ENCODE measurements at places on chromosomes 1 and 21.

DNA sequence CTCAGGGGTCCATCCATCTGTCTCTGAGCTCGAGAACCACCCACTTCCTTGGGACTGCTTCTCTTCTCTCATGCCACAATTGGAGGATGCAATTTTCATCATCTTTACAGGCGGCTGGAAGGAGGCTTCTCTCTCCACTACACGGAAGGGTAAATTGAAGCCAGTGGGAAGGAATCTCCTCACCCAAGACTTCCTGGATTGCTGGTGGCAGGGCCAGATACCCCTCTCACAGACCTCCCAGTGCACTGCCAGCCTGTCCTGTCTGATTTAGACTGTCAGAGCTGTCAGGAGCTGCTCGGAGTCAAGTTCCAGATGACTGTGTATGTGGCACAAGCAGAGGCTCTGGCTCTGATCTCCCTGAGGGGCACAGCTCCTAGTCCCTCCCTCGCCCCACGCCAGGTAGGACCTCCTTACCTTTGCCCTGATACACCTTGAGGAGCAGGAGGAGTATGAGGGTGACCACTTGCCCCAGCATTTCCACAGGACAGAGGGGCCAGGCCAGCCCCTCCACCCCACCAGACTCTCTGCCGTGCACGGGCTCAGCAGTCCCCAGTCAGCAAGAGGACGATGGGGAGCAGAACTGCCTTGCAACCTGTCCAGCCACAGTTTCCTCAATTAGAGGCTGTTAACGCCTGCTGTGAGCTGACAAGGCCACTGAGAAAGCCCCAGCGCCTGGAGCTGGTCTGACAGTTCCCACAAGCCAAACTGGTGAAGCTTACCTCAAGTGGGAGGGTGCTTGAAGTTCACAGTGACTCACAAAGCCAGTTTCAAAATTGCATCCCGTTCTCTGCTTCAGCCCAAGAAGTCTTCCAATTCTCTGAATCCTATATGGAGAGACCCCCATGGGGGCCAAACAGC lies at the start of gene CD244:
TSS of gene CD244 (minus strand) at position 685 of the 858 bp plus-strand sequence. CDS start at position 475, 210 bp downstream.
- peak; percentile 45 for DNase-seq

- DNase-seq, result no peak
Observed at GRCh38 chr1:11720033-11720376, 15.9 kb upstream of the AGTRAP start.

DNA sequence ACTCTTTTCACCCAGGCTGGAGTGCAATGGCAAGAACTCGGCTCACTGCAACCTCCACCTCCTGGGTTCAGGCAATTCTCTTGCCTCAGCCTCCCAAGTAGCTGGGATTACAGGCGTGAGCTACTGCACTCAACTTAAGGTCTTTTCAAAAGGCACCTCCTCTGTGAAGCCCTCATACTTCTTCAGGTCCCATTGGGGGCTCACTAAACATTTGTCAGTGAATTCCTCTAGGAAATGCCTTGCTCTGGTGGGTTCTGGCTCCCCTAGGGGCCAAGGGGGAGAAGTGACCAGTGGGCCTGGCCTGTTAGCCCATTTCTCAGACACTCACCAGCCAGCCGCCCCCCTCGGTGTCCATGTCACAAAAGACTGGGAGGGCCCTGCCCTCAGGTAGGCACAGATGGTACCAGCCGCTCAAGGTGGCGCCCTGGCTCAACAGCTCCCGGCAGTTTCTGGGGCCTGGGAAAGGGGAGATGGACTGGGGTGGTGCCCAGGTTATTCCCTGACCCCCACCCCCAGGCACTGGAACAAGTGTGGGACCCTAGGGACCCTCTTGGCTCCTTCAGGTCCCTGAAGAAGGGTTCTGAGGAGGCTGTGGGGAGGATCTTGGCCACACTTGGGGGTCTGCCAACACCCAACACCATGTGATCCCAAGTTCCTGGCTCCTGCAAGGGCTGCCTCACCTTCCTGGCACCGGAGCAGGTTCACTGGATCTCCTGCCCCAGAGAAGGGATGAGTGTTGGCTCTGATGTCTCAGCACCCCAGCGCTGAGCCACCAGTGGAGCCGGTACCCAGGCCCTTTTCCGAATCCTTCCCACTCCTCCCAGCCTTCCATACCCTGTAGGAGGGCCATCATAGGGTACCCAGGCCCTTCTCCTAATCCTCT lies 1.6 kb downstream of the FCN3 start:
- no peak for DNase-seq

DNA sequence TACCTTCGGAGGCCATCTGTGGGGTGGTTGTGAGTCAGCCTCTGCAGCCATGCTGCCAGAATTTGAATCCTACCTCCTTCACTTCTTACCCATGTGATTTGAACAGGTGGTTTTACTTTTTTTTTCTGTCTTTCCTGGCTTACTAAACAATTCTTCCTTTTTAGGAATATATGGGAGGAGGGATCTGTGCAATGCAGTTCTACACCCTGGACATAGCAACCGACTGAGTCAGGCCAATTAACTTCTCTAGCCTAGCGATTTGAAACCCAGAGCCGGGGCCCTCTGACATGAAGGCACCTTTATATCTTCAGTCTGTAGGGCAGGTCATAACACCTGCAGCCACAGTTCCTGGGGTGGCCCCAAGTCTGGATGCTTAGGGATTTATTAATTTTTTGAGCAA lies 83.6 kb downstream of the ST6GALNAC3 start:
- no peak for DNase-seq

GRCh38 chr1:235818632-235819136 lies 48.0 kb downstream of the LYST start:
- no peak for DNase-seq

GRCh38 chr1:169692756-169693460 lies 18.5 kb downstream of the SELL start:
- DNase-seq, result peak; percentile 69

GRCh38 chr1:115949156-115949555 lies 27.2 kb upstream of the SLC22A15 start:
- no peak for DNase-seq

DNA sequence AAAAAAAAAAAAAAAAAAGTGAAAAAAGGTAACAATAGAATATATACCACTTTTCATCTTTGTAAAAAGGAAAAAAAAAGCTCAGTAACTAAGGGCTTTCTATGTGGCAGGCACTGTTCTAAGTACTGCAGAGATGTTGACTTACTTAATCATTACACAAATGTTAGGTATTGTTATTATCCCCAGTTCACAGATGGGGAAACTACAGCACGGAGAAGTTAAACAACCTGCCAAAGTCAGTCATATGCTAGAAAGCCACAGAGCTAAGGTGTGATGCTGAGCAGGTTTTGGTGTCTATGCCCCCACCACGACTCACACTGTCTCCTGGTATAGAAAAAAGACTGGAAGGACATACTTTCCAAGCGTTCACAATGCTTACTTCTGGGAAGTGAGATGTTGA lies 6.6 kb upstream of the PNRC2 start:
- DNase-seq, result no peak

- DNase-seq, result no peak
Observed at GRCh38 chr1:200969726-200970561, 53.6 kb downstream of the KIF21B start.

- no peak for DNase-seq
Observed at GRCh38 chr1:23126200-23126599, 42.5 kb downstream of the LUZP1 start.

GRCh38 chr1:90544356-90544755 lies 172.7 kb downstream of the BARHL2 start:
- DNase-seq, result no peak

DNA sequence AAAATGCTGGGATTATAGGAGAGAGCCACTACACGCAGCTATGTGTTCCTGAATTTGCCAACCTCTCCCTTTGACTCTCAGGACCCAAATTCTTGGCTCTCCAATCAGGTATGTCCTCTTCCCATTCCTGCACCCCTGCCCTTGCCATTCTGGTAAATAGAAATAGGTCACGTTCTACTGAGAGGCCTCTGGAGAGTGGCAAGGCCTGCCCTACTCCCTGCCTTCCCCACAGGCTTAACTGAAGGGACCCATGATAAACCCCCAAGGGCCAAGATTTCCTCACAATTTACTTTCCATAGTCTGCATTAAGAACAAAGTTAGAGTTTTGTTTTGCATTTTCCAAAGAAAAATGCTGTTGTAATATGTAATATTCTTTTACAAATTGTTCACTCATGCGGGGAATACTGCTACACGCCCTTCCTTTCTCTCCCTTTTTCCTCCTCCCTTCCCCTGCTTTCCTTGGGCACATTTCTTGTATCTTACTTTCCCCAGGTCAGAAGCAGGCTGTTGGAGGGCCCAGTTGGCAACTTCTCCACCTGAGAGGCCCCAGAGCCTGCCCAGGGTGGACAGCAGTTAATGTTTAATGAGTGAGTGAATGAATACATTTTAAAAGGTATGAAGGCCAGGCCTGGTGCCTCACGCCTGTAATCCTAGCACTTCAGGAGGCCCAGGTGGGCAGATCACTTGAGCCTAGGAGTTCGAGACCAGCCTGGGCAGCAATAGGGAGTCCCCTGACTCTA lies 33.9 kb upstream of the PUM1 start:
- DNase-seq, result no peak

- no peak for DNase-seq
Observed at GRCh38 chr1:9691108-9691445, 39.5 kb downstream of the PIK3CD start.

DNA sequence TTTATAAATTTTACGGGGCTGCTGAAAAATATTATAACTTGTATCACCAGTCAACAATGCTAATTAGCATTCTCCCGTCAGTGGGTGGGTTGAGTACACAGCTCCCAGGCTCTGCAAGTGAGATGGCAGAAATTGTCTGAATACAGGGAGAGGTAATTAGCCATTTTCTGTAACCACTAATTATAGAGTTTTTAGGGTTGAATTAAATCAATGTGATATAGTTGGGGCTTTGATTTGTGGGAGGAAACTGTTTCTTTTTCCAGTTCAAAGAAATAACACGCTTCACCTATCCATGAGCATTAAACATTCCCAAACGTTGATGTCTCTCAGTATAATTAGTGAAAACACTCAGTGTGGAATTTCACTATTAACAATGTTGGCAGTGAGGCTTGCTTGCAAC lies 1.5 kb downstream of the VANGL1 start:
- DNase-seq, result no peak

GRCh38 chr1:159009704-159010361 lies at the start of gene IFI16:
Gene IFI16, plus strand, starts transcription at chr1:159009907. Its CDS starts 4,774 bp downstream, at chr1:159014681.
- DNase-seq, result peak; percentile 81

DNA sequence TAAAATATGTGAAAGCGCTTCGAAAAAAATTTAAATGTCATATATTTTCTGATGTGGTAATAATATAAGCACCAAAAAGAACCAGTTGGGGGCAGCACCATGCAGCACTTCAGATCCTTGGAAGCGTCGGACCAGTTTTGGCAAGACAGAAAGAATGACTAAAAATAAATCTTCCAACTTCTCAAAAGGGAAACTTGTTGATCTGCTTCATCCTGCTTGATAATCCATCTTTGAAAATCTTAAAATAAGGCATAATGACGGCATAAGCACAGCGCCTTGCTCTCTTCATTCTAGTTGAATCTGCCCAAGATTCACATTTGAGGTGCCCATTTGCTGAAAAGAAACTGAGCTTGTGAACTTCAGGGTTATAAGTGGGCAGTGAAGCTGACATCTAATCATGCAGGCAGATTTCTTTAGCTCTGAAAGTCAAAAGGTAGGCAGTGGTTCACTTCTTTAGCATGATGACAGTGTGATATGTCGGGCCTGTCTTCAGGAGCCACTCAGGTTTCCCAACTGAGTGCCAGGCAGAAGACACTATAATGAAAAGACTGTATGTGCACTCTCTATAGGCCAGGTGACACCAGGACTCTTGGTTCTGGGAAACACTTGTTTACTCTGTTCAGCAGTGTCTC lies 19.8 kb upstream of the MUTYH start:
- peak; percentile 32 for DNase-seq

DNA sequence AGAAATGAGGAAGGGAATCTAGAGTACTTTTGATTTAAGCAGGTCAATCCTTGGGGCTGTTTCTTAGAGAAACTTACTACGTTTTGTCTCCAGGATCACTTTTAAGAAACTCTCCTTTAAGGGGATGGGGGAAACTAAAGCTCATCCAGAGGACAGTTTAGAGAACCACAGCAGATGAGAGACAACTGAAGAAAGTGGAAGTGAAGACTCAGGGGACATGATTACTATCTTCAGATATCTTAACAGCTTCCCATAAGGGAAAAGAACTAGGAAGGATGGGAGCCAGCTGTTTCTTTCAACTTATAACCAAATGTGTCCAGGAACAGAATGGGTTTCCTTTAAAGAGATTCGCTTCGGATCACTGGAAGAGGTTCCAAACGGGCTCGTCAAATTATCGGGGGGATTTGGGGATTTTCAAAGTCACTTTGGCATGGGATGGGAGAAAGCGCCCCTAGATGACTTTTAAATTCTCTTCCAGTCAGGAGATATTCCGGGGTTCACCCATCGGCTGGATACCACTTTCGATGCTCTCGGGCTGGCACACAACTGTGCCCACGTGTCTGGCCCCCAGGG lies 1.2 kb downstream of the SCMH1 start:
- no peak for DNase-seq
